CD8-positive, alpha-beta memory T cell (primary cell): ENCODE measurements at places on chromosomes 5 and 9. TPM values are rescaled to one million over a fixed set of nuclear protein-coding genes. Genes with fewer than 3 reads are reported as not detected.

GRHPR gene
- total RNA-seq = 94.1 TPM

LPAR1 gene
- not detected for total RNA-seq

ELAVL2 gene
- total RNA-seq = not detected

NPR3 gene
- not detected for total RNA-seq

GABRA1 gene
- not detected for total RNA-seq

DNA sequence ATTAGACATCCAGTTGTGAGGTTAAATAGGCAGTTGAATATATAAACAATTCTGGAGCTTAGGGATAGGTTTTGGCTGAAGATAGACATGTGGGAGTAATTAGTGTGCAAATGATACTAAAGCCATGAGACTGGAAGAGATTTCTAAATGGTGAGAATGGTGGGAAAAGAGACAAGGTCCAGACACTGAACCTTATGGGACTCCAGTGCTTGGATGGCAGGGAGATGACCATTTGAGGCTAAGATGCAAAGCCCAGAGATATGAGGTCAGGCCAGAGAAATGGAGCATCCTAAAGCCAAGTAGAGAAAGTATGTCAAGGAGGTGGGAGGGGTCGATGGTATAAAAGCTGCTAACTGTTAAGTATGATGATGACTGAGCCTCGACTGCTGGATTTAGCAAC is 115.6 kb downstream of the SEMA5A start:
- no peaks in the 10 kb centered on the region for H3K4me1 ChIP-seq
- H3K27ac ChIP-seq = no peak overlapping the region
- no peak overlapping the region for H3K4me3 ChIP-seq
- no peaks in the 10 kb centered on the region for H3K27me3 ChIP-seq

DNA sequence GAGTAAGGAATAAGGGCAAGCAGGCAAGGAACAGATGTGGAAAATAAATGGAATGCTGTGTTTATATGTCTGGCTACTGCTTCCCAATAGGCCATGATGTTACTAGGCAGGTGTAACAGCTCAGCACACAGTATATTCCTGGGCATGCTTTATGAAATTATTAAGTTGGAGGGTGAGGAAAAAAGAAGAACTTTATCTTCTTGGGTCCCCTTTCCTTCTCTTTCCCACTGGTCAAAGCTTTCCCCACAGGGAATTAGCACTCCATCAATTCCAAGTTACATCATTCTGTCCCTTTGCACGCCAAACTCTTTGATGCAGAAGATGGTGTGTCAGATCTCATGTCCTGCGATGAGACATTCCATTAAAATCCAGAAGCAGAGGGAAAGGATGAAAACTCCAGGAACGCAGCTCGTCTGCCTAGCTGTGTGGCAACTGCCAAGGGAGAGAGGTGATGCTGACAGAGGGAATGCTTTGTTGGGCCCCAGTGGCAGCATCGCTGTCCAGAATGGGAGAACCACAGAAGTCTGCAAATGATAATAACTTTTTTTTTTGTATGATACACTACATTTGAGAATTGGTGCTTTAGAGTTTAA is 447.3 kb upstream of the ARRDC3 start:
- H3K4me1 ChIP-seq = no peaks in the 10 kb centered on the region
- no peak overlapping the region for H3K4me3 ChIP-seq
- DNase-seq = no peak
- no peaks in the 10 kb centered on the region for H3K27me3 ChIP-seq

DNA sequence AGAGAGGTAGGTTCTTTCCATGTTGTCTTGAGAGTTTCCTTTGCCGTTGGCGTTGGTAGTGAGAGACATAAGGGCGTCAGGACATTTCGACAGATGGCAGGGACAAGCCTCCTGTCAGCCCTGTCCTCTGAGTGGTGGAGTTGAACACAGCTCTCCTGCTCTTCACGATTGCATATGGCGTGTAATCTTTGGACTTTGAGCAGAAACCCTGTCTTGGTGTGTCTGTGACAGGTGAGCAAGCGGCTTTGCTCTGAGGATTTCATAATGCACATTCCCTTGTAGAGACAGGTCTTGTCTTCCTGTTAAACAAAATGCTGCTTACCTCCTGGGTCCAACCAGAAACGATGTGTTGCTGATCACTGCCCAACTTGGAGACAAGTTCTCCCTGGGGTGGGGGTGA is 146.5 kb downstream of the NXNL2 start:
- H3K27ac ChIP-seq = no peak overlapping the region
- DNase-seq = no peak
- H3K27me3 ChIP-seq = no peaks in the 10 kb centered on the region
- no peaks in the 10 kb centered on the region for H3K4me1 ChIP-seq
- no peaks in the 10 kb centered on the region for H3K36me3 ChIP-seq
- no peak overlapping the region for H3K4me3 ChIP-seq

- no peaks in the 10 kb centered on the region for H3K36me3 ChIP-seq
- H3K4me3 ChIP-seq = no peak overlapping the region
- no peaks in the 10 kb centered on the region for H3K4me1 ChIP-seq
- no peak for DNase-seq
- H3K27ac ChIP-seq = no peak overlapping the region
- no peaks in the 10 kb centered on the region for H3K27me3 ChIP-seq
Measured at GRCh38 chr5:82594097-82594496, 315.9 kb upstream of the RPS23 start.

DNA sequence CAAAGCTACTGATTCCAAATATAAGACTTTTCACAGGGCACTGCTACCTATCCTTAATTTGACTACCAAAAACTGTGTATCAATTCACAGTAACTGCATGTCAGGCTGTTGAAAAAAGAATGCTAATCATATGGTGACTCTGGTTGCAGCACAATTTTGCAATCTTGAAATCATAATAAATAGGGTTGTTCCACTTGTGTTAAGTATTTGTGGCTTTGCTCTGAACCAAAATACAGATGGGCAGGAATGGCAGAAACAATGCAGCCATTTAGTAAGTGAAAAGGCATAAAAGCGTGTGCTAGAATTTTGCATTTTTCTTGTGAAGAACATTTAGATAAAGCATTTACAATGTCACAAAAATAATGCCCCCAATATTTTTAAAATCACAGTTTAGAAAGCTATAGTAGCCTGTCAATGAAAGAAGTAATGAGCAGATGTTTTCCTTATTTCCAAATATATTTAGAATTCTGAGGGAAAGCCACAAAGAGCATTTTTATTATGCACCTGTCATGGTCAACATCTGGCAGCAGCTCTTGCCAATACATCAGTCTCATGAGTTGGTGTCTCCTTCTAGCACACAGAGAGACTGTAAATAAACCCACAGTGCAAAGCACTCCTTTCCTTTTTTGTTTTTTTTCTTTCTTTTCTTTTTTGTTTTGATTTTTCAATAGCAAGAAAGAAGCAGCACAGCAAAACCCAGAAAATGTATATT is 54.8 kb upstream of the PAM start:
- H3K27ac ChIP-seq = no peak overlapping the region
- no peaks in the 10 kb centered on the region for H3K36me3 ChIP-seq
- no peaks in the 10 kb centered on the region for H3K27me3 ChIP-seq
- H3K4me1 ChIP-seq = no peaks in the 10 kb centered on the region

DNA sequence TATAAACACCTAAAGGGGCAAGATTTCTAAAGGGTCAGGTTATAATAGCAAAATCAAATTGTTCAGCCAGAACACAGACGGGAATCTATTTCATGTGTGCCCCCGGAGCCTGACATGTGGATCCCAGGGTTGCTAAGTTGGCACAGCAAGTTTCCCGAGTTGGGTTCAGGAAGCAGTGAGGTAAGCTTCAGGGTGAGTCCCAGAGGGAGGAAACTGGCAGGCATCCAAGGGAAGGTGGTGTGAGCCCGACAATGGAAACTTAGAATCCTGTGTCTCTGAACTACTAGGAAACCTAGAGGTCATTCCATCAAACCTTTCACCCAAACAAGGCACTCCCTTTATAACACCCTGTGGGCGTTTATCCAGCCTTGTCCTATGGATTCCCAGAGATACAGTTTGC is 98.4 kb downstream of the ADRB2 start:
- no peak for DNase-seq
- H3K27me3 ChIP-seq = no peaks in the 10 kb centered on the region
- H3K4me1 ChIP-seq = no peaks in the 10 kb centered on the region
- H3K4me3 ChIP-seq = no peak overlapping the region

DNA sequence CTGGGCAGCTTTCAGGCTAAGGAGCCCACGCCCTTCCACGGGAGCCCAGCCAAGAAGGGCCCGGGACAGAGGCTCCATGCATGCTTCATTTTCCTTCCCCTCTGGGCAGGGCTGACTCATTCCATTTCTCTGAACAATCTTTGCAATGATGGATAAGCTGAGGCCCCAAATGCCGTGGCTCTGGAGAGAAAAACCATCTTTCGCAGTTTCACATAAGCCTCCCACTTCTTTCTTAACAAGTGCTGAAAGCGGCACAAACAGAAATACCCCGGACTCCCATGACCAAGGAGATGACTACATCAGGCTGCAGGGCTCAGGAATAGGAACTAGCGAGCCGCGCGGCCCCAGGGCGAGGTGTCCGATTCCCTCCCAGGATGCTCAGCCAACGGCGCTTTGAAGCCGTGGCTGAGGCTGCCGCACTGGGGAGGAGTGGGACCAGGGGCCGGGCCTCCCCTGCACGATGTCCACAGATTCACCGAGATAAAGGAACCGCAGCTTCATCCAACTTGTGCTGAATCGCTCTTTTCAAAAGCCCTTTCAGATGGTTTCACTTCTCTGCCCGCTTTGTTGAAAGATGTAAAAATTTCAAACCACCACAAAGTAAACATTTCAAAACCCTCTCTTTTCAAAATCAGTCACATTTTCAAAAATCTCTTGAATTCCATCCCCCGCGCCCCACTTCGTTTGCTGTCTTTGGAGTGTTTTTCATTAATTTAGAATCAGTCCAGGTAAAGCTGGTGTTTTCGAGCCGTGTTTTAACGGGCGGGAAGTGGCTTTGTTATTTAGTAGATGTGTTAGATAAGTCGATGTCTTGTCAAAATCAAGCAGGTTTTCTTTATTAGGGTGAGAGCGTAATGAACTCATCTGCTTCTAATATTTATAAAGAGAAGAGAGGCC is 96.5 kb upstream of the LMX1B start:
- H3K36me3 ChIP-seq = no peaks in the 10 kb centered on the region
- H3K27me3 ChIP-seq = peaks cover 12% of the 10 kb centered on the region
- peak overlapping the region; percentile 35 for H3K27ac ChIP-seq

- no peaks in the 10 kb centered on the region for H3K27me3 ChIP-seq
- DNase-seq = no peak
- no peak overlapping the region for H3K4me3 ChIP-seq
- no peak overlapping the region for H3K27ac ChIP-seq
- H3K4me1 ChIP-seq = no peaks in the 10 kb centered on the region
- no peaks in the 10 kb centered on the region for H3K36me3 ChIP-seq
Measured at GRCh38 chr5:145636371-145636770, 198.8 kb downstream of the PRELID2 start.

- no peak overlapping the region for H3K4me3 ChIP-seq
- no peaks in the 10 kb centered on the region for H3K36me3 ChIP-seq
- no peak for DNase-seq
- no peak overlapping the region for H3K27ac ChIP-seq
- no peaks in the 10 kb centered on the region for H3K27me3 ChIP-seq
- H3K4me1 ChIP-seq = no peaks in the 10 kb centered on the region
Measured at GRCh38 chr5:13427827-13428557, 516.5 kb downstream of the DNAH5 start.

GRCh38 chr5:100691548-100691947 is 156.4 kb downstream of the FAM174A start:
- H3K27me3 ChIP-seq = no peaks in the 10 kb centered on the region
- DNase-seq = no peak
- H3K36me3 ChIP-seq = no peaks in the 10 kb centered on the region
